NCI-H1930 (cell line): ENCODE measurements at places on chromosomes 13 and 19.

DNA sequence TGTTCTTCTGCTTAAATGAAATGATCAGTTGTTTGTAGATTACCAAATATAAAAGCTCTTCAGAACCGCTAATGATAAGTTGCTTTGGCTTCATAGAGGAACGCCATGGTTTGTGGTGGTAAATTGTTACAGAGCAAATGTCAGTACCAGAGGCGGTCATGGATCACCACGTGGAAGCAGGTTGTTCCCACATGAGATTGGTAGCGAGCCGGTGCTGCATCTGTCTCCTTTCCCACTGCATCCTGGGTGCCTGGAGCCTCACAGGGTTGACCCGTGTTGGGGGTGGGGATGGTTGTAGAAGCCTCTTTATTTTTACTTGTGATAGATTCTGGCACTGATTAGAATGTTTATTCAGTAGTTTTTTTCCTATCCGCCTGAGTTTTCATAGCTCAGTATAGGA is 14.7 kb downstream of the GARRE1 start:
- DNase-seq: no peak

GRCh38 chr13:31433746-31434145 is 234.0 kb downstream of the B3GLCT start:
- no peak for DNase-seq

DNA sequence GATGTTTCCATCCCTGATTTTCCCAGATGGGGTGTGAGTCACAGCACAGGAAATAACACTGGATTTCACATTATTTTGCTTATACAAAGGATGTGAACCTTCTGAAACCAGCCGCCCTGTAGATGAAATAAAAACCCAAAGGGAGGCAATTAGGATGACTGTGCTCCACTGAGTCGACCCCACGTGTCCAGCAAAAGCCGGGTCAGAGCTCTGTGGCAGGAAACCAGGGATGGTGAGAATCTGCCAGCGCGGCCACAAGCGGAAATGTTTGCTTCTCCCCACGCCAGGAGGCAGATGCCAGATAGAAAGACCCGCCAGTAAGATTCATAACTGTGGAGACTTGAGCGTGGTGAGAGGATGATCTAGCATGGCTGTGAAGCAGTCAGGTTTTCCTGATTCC is 764.4 kb downstream of the LIG4 start:
- DNase-seq: no peak

GRCh38 chr13:26280295-26280694 is 26.4 kb downstream of the CDK8 start:
- DNase-seq: no peak

DNA sequence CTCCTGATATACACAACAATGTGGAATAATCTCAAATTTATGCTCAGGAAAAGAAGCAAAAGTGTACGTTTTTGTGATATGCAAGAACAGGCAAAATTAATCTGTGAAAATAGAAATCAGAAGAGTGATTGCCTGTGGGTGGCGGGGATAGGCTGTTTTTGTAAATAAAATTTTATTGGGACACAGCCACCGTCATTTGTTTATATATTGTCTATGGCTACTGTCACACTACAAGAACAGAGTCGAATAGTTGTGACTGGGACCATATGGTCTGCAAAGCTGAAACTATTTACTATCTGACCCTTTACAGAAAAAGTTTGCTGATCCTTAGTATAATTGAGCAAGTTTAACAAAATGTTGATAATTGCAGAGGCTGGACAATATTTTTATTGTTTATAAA is 269.5 kb upstream of the HTR2A start:
- no peak for DNase-seq

- no peak for DNase-seq
Measured at GRCh38 chr19:31348481-31349159, 616 bp downstream of the TSHZ3 start.

GRCh38 chr13:113643593-113643992 is 14.4 kb downstream of the ATP4B start:
- no peak for DNase-seq

DNA sequence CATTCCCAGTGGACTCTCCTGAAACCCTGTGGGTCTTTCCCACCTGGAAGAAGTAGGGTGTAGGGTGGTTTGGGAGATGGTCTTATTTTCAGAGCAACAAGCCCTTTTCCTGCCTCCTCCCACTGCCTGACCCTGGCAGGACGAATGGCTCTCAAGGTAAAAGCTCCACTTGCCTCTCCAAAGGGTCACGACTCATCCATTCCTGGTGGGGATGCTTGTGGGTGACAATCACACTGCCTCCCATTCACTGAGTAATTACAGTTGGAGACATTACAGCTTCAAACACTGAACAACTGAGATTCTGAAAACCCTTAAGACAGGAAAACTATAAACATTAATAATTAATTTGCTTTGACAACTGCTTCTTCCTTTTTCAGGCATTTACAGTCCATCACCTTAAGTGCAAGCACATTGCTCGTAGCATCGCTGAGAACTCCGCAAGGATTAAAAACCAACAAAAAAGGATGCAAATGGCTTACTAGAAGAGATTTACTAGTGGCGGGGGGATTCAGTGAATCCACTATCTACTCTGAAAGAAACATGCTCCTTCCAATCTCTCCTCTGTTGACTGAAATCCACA is 199.6 kb upstream of the IRS2 start:
- DNase-seq: no peak

- no peak for DNase-seq
Measured at GRCh38 chr19:28396287-28396831, 816.6 kb downstream of the UQCRFS1 start.

DNA sequence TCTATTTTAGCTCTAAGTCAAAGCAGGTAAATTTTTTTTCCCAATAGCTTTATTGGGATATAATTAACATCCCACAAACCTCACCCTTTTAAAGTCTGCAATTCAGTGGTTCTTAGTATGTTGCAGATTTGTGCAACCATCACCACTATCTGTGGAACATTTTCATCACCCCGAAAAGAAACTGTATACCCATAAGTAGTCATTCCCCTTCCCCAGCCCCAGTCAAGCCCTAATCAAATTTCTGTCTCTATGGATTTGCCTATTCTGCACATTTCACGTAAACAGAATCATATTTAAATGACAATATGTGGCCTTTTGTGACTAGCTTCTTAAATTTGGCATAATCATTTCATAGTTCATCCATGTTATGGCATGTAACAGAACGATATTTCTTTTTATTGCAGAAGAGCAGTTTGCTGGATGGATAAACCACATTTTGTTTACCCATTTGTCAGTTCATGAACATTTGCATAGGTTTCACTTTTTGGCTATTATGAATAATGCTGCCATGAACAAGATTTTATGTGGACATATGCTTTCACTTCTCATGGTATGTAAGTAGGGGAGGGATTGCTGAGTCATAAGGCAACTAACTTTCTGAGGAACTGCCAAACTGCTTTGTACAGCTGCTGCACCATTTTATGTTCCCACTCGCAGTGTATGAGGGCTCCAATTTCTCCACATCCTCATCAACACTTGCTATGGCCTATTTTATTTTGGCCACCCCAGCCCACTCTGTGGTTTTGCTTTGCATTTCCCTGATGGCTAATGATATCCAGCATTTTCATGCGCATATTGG is 10.9 kb downstream of the SLC46A3 start:
- no peak for DNase-seq

DNA sequence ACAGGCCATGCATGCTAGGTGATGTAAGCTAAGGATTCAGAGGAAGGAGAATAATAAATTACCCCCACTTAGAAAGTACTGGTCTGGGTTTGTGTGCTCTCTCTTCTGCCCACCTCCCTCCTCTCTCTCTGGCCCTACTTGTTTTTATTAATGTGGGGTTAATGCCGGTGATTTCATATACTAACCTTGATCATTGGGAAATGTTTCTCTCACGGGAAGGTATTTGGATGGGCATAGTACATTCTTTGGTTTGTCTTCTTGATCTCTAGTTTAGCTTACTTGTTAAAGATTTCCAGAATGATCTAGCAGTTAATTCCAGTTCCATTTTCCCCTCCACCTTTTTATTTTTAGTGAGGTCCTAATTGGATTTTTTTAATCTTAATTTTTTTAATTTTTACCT is 24.6 kb downstream of the ARHGAP35 start:
- DNase-seq: no peak

DNA sequence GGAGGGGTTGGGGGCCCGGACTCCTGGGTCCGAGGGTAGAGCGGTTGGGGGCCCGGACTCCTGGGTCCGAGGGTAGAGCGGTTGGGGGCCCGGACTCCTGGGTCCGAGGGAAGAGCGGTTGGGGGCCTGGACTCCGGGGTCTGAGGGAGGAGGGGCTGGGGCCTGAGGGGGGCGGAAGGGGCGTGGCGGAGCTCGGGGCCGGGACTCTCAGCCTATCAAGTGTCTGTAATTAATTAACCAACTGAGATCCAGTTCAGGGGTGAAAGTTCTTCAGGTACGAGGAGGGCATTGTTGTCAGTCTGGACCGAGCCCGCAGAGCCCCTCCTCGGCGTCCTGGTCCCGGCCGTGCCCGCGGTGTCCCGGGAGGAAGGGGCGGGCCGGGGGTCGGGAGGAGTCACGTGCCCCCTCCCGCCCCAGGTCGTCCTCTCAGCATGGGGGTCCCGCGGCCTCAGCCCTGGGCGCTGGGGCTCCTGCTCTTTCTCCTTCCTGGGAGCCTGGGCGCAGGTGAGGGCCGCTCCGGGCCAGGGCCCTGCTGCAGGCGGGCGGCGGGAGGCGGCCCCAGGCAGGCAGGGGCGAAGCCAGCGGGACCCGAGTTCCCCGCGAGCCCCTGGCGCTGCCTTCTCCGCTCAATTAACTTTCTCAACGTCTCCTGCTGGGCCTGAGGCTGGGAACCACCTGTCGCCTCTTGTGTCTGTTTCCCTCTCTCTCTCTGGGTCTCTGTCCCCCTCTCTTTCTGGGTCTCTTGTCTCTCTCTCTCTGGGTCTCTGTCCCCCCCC is 697 bp downstream of the FCGRT start:
- DNase-seq: no peak

- DNase-seq: no peak
Measured at GRCh38 chr13:79628463-79628862, 147.5 kb downstream of the NDFIP2 start.

DNA sequence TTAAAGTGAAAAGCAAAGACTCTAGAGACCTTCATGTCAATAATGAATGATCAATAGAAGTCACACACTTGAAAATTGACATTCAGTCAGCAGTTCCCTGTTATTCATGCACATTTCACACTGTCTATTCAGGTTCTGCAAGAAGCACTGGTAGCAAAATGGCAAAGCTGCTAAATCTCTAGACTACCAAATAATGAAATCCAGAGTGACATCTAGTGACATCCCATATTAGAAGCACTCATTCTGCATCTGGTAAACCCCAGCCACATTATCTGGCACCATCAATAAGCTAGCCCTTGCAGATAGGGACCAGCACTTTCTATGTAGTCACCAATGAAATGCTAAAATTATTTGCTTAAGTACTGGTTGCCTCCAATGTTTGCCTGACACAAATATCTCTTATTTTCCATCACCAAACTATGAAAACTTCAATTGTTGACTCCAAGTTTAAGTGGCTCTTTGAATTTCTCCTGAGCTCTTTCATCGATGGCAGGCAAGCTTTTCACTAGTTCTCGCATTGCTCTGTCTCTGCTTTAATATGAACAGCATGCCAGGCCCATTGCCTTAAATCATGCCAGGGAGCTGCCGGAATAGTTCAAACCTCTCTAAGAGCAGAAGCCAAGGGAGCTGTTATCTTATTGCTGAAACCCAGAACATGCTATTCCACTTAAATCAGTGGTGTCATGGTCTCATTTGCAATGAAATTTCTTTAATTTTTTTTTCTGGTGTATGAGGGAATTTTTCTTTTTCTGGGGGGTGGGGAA is 409.9 kb downstream of the MZT1 start:
- DNase-seq: no peak

GRCh38 chr19:364496-365287 is 20.1 kb upstream of the MIER2 start:
- no peak for DNase-seq

- no peak for DNase-seq
Measured at GRCh38 chr13:50320271-50320862, 305.1 kb downstream of the KCNRG start.

DNA sequence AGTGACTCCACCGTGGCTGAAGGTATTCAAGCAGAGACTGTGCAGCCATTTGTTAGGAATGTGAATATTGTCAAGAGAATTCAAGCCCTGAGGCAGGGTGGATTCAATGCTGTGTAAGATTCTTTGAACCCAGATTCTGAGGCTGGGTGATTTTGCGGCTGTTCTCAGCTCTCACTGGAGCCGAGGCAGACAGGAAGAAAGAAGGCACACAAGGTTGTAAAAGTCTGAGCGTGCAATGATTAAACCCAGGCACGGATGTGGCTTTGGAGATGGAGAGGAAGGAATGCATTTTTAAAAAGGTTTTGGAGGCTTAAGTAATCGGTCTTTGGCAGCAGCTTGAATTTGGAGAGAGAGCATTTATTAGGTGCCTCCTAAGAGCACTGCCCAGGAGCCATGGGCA is 187.9 kb downstream of the KATNAL1 start:
- no peak for DNase-seq

GRCh38 chr19:11269408-11269807 is 7.1 kb upstream of the DOCK6 start:
- no peak for DNase-seq

DNA sequence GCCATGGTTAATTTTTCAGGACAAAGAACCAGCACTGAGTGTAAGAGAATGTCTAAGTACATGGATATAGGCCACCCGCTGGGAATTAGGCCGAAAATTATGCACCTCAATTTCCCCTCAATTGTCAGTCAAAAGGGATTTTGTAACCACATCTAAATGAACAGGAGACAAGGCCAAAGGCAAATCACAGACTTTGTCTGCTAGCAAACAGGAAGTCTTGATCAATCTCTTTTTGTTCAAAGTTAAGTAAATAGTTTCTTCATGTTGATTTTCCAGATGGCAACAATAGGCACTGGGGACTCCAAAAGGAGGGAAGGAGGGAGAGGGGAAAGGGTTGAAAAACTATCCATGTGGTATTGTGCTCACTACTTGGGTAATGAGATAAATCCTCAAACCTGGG is 276.0 kb downstream of the COG6 start:
- DNase-seq: no peak

GRCh38 chr19:55353803-55354697 is 469 bp downstream of the COX6B2 start:
- peak; percentile 31 for DNase-seq

- no peak for DNase-seq
Measured at GRCh38 chr19:44823373-44823698, 14.4 kb downstream of the BCAM start.

- no peak for DNase-seq
Measured at GRCh38 chr19:49344505-49345423, 9.6 kb downstream of the CD37 start.

DNA sequence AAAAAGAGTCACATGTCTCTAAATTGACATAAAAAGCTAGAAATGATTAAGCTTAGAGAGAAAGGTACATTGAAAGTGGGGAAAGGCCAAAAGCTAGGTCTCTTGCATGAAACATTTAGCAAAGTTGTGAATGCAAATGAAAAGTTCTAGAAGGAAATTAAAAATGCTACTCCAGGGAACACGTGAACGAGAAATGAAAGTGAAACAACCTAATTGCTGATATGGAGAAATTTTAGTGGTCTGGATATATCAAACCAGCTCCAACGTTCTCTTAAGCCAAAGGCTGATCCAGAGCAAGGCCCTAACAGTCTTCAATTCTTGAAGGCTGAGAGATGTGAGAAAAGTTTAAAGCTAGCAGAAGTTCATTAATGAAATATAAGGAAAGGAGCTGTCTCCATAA is 419.8 kb downstream of the SLITRK6 start:
- DNase-seq: no peak

- DNase-seq: no peak
Measured at GRCh38 chr19:54795758-54796157, 7.7 kb upstream of the KIR2DL4 start.

GRCh38 chr13:50334944-50335343 is 319.7 kb downstream of the KCNRG start:
- DNase-seq: no peak
